Retinal pigment epithelial cell (primary cell): ENCODE measurements at places on chromosomes 4 and X.

- DNase-seq: no peak
These were observed 52.5 kb downstream of the BANK1 start for GRCh38 chr4:101843054-101843453.

DNA sequence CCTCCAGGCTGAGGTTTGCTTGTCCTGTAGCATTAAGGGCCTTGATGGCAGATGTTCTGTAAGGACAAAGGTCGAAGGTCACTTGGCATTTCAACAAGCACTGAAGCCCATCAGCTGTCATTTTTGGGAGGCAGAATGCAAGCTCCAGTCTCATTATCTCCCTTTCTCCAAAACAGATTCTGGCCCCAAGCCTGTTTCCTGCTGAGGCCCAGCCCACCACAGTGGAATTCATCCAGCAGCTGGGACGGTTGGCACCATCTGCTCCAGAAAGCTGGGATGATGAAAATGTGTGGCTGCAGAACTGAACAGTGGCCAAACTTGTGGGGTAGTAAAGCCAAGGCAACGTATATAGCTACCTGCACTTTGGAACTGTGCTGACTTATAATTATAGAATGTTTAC, 17.7 kb upstream of the PPEF2 start:
- no peak for DNase-seq

DNA sequence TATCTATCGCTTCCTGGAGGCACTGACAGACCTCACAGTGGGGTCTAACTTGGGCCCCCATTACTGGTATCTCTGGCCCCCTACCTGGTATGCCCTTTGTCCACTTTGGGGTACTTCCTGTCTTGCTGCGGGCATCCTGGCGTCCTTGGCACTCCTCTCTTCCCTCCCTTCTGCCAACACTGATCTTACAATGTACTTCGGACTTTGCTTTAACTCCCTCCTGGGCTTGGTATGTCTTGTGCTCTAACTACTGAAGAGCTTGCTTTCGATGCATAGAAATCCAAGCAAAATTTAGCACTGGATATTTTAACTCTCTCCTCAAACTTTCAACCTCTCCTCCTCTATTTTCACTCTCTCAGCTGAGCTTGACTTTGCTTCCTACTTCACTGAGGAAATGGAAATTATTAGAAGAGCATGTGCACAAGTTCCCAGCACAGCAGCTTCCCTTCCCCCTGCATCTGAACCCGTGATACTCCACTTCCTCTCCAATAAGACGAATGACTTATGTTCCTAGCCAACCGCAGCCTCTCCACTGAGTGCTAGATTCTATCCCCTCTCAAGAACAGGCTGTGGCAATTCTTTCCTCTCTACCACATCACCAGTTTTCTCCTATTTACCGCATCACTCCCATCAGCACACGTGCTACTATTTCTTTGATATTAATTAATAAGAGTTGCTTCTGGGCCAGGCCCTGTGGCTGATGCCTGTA, 52.9 kb downstream of the SUPT20HL2 start:
- DNase-seq: no peak

- DNase-seq: no peak
These were observed 471.7 kb upstream of the HS3ST1 start for GRCh38 chr4:11900359-11900758.

- DNase-seq: no peak
These were observed 809 bp upstream of the SLC6A14 start for GRCh38 chrX:116435597-116435996.
